ENCODE measurements at places on chromosomes 13 and 19.

GRCh38 chr13:20983386-20983785 is 78.0 kb downstream of the LATS2 start:
- no peak for DNase-seq

GRCh38 chr13:111855786-111856185 is 211.2 kb upstream of the SOX1 start:
- DNase-seq = no peak

GRCh38 chr13:98083507-98083906 is 59.4 kb upstream of the FARP1 start:
- DNase-seq = no peak

GRCh38 chr13:94978516-94978915 is 266.2 kb upstream of the SOX21 start:
- no peak for DNase-seq

DNA sequence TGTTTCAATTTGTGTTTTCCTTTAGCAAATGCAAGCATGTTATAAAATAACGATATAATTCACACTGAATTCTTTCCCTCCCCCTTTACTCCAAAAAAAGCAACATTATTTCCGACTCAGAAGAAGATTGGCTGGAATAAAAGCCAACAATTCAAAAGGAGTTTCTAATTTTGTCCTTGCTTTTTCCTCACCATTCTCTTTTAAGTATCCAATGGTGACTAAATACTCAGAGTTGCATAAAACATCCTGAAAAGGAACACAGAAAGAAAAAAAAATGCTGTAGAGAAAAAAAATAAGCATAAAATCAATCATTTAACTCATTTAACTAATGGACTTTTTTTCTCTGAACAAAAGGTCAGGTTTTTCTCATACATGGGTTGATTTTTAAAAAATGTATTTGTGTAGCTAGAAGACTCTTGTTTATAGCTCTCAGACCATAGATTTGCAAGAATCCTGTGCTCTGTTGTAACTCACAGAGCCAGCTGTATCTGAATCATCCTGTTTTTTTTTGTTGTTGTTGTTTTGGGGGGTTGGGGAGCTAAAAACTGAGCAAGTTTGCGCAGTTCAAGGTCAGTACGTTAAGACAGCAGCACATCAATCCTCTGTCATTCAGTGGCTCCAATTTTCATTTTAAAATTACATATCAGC is 108.1 kb downstream of the PCDH17 start:
- DNase-seq = no peak

GRCh38 chr19:23887642-23888041 is 27.0 kb upstream of the ZNF726 start:
- no peak for DNase-seq

Data from activated T-cell treated with anti-CD3 and anti-CD28 coated beads for 48 hours (primary cell).